NCI-H1694 (cell line): ENCODE measurements at places on chromosomes 3 and 15.

DNA sequence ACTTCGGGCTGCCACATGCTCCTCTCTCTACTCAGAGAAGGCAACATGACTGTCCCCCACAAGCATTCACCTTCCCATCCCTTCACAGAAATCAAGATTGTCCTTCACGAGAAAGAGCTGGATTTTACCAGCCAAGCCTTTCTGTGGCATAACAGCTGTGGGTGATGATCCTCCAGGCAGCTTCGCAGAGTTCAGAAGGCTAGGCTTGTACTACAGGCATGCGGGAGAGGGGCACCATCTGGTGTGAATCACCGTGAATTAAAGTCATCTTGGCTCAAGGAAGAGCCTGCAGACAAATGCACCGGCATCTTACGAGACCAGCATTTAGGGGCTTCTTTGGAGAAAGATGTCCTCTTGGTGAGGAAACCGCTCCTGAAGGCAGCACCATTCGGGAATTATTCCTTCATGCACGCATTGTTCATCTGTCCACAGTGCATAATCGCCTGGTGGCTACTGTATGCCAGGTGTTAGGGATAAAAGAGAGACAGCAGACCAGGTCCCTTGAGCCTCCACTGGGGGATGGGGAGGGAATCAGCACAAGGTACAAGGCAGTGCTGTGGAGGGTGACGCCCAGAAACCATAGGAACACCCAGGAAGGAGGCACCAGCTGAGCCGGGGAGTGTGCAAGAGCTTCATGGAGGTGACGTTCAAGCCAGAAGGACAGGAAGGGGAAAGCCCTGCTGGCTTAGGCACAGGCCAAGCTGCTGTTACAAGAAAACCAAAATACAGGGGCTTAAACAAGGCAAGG is 108.6 kb downstream of the TMEM266 start:
- DNase-seq: peak; percentile 47

DNA sequence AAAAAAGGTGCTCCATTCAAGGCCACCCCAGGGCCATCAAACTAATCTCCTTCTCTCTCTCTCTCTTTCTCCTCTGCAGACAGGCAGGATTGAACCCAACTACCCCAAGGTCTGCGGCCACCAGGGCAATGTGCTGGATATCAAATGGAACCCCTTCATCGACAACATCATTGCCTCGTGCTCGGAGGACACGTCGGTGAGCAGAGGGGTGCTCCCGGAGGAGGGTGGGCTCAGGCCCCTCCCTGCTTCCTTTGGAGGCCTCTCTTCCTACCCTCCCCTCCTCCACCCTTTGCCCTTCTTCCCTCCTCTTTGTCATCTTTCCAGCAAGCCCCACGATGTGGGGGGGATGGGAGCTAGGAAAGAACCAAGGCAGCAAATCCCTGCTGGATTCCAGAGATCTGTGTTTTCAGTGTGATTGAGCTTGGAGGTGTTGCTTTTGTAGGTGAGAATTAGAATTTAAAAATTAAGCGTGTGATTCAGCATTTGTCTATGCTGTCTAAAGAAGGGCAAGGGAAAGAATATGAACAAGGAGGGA is 116.3 kb downstream of the CORO2B start:
- DNase-seq: no peak

GRCh38 chr3:66588340-66588847 is 87.6 kb upstream of the LRIG1 start:
- no peak for DNase-seq

- no peak for DNase-seq
Observed at GRCh38 chr3:13891492-13892073, 11.7 kb upstream of the WNT7A start.

- DNase-seq: no peak
Observed at GRCh38 chr3:192794216-192794615, 66.9 kb upstream of the FGF12 start.

- no peak for DNase-seq
Observed at GRCh38 chr3:114089675-114090074, 33.1 kb downstream of the QTRT2 start.

GRCh38 chr3:111541911-111542483 is at the start of gene CD96:
Gene CD96 (plus strand): TSS chr3:111542197. CDS start chr3:111542249, 52 bp downstream.
- no peak for DNase-seq
